ENCODE measurements at places on chromosomes 1 and 21.

DNA sequence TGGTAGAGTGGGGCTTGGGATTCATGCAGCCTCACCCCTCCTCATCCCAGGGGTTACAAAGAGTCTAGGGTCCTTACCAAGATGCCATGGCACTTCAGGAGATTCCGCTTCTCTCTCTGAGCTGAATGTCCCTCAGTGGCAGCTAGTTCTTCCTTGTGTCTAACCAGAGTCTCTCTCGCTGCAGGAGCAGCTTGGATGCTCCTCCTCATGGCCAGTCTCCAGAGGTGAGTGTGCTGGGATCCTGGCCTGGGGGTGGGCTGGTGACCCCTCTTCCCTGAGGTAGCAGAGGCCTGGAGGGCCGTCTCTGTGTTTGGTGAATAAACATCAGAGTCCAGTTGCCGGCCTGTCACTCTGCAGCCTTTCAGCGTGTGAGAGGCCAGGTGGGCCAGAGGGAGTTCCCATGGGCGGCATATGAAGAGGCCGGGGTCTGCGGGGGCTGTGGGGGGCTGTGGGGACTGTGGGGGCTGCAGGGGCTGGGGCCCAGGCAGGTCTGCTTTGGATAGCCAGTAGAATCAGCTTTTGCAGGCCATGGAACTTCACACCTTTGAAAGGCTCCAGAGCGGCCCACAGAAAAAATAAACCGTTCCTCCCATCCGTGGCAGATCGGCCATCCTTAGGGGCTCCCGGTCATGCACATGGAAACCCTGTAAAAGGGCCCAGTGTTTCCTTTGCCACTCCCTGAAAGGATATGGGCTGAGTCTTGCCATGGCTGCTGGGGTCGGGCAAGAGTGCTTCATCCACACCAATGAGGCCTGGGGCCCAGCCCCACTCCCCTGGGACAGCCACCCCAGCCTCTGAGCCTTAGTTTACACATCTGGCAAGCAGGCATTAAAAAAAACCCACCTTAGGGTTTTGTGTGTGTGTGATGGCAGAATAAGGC lies 256.4 kb downstream of the FOXD2 start:
- DNase-seq: no peak

GRCh38 chr1:62900566-62900965 lies 116.6 kb downstream of the ATG4C start:
- no peak for DNase-seq

DNA sequence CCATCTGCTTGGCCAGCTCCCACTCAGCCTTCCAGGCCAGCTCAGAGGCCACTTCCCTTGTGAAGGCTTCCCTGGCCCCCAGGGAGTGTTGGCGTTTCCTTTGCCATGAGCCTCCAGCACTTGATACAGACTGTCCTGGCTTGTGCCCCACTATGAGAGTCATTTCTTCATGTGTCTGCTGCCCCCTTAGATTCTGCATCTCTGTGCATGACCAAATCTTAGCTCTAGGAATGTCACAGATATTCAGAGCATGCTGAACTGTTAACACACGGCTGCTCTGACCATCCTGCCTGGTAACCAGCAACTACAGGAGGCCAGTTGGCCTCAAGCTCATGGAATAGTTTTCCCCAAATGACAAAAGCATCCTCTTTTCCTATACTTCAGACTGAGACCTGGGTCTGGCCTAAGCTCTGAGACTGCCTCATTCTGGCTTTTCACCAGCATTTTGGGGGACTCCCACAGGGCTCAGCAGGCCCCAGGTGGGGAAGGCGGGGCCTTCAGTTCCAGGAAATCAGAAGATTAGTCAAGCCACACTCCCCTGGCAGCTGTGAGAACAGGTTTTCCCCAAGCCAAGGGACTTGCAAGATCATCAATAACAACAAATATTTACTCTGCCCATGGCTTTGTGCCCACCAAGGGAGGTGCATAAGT lies 182.6 kb upstream of the EDN2 start:
- no peak for DNase-seq

- DNase-seq: no peak
Measured at GRCh38 chr1:23699280-23700179, 7.9 kb downstream of the RPL11 start.

DNA sequence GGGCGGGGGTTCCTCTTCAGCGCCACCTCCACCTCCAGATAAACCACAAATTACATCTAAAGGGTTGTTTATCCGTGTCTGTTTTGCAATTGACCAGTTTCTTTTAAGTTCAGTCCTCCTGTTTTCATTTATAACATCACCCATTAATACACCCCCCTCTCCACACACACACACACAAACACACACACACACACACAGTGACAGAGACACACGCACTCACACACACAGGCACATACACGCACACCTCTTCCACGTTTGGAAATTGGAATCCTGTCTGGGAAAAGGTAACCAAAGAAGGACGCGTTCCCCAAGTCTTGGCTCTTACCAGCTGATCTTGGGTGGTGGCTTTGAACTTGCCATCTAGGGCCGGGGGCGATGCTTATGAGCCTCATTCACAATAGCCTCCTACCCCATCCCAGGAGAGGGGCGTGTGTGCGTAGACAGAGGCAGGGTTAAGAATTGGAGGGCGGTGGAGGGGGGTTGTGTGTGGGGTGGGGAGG lies 442 bp upstream of the CSMD2 start:
- DNase-seq: peak; percentile 33

GRCh38 chr21:31132574-31133242 lies 94.4 kb upstream of the KRTAP19-8 start:
- DNase-seq: no peak

GRCh38 chr1:81414488-81415015 lies 386.2 kb upstream of the ADGRL2 start:
- DNase-seq: peak; percentile 86

DNA sequence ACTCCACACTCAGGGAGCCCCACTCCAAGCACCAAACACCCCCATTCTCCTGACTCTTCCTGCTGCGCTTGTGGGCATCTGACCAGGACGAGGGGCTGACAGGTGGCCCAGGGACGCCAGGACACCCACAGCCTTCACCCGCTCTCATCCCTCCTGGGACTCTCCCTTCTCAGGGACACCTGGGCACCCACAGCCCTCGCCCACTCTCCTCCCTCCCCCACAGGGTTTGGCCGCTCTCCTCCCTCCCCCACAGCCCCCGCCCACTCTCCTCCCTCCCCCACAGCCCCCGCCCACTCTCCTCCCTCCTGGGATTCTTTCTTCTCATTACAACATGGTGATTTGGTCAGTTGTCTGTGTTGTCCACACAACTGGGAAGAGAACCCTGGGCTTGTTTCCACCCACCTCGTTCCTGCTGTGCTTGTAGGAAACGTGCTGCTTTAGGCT lies 43.4 kb downstream of the PRDM15 start:
- no peak for DNase-seq

- peak; percentile 67 for DNase-seq
Measured at GRCh38 chr1:243944429-243945160, 94.6 kb upstream of the AKT3 start.

- DNase-seq: no peak
Measured at GRCh38 chr1:60427701-60428100, 354.1 kb upstream of the C1orf87 start.

- DNase-seq: no peak
Measured at GRCh38 chr1:89883030-89883379, 62.2 kb downstream of the LRRC8D start.

All from WTC11 (cell line).